ENCODE measurements at places on chromosomes 2 and 18.

DNA sequence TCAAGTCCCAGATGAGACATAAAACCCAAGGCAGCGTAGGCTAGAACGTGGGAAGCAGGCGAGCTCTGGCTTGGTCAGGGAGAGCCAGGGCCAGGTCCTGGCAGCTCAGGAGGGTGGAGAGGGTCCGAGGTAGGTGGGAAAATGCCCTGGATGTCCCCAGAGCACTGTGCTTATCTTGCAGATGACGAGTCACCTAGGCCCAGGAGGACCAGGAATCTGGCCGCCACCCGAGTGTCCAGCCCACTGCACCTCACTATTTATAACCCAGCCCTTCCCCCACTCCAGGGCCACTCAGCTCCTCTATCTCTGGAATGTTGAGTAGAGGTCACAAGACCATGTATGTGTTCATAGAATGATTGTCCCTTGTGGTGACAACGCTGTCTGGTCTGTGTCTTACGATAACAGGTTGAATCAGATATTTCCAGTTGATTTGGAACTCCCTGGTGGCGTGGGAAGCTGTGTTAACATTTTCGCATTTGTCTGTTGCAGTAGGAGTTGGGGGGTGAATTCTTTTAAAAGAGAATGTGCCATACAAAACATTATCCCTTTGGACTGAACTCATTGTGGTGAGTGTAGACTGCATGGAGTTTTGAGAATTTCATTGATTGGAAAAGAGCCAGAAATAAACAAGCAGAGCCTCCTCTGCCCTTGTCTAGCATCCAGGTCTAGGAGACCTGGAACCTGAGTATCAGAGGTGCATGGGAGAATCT lies 47.5 kb downstream of the EMILIN2 start:
- no peak for DNase-seq

GRCh38 chr2:74845991-74846390 lies 12.1 kb downstream of the HK2 start:
- DNase-seq = no peak

- no peak for DNase-seq
These were observed 307.4 kb upstream of the KLHL29 start for GRCh38 chr2:23077596-23077995.

DNA sequence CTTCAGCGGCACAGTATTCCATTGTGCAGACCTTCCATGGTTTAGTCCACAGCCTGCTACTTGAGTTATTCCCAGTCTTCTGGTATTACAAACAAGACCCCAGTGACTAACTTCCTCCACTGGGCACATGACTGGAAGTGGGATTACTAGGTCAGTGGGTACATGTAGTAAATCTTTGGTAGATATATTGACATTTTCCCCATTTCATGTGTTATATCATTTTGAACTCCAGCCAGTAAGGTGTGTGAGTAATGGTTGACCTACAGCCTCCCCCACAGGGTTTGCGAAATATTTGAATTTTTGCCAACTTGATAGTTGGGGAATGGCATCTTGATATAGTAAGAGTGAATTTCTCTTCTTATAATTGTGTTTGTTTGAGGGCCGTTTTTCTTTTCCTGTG lies 58.8 kb downstream of the RNF144A start:
- DNase-seq = no peak

DNA sequence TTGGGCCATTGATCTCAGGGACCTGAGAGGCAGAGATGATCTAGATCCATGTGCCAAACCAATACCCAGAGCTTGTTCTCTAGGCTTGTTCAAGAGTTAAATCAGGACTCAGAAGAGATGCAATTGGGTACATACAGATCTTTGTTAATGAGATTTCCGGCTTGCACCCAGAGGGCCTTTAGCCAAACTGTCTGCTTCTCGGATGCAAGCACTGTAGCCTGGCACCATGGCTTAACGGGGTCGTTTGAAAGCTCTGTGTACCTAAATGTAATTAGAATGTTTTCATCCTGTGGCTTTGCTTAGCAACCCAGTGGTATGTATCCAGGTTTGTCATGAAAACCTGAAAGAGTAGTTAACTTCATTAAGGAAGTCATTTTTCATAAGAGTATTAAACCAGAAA lies 94.2 kb downstream of the TPGS2 start:
- DNase-seq = no peak

DNA sequence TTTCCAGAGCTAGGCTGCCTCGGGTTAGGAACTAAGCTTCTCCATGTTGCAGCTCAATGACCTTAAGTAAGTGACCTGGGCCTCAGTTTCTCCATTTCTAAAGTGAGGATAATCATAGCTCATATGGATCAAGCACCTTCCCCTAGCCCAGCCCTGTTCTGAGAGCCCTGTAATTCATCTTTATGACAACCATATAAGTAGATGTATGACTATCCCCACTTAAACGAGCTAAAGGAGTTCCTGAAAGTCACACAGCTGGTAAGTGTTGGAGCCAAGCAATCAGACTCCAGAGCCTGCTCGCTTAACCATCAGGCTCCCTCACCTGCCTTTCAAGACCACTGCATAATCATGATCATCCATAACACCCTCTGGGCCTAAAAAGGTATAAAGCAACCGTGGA lies 135.4 kb downstream of the SP3 start:
- no peak for DNase-seq

DNA sequence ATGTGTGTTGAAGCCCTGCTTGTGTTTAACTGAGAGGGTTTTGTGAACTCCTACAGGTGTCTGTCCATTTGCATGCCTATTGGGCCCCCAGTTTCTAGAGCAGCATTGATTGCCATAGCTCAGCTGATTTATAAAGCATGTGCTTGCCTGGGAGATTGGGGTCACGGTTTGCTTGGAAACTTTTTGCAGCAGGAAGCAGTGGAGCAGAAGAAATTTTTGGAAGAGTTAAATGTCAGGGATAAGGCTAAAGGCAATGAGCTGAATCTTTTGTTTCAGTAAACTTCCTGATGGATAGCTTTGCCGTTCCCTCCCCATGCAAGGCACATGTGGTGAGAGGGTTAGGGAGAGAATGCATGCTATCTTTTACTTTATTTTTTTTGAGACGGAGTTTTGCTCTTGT lies 102.2 kb downstream of the PTPRM start:
- no peak for DNase-seq

- DNase-seq = no peak
These were observed 58.7 kb downstream of the DTNB start for GRCh38 chr2:25614711-25615110.

- peak; percentile 75 for DNase-seq
These were observed 172.5 kb downstream of the AGAP1 start for GRCh38 chr2:235666213-235666781.

DNA sequence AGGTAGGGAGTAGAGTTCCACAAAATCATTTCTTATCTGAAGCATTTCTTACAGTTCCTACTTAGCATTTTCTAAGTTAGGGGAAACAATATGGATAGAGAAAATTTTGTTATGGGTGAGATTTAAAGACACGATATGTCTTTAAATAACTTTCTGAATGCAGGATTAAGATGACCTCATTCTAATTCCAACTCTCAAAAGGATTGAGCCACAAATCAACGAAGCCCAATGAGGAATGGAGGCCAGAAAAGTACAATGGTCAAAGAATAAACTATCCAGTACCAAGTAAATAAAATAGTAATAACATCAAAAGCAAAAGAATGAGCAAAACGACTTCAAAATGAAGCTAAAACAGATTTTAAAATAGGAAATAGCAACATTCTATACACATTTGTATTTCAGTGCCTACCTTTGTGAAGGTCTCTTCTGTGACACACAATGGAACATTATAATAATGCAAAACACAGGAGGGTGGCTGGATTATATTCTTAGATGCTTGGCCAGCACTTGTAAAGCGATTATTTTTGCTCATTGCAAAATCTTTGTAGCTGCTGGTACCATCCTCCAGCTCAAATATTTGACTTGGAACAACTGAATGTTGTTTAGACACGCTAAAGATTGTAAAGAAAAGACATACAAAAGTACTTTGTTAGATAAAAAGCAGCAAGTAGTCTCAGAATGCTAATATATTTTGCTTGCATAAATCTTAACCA lies 33.8 kb downstream of the HNRNPLL start:
- no peak for DNase-seq

DNA sequence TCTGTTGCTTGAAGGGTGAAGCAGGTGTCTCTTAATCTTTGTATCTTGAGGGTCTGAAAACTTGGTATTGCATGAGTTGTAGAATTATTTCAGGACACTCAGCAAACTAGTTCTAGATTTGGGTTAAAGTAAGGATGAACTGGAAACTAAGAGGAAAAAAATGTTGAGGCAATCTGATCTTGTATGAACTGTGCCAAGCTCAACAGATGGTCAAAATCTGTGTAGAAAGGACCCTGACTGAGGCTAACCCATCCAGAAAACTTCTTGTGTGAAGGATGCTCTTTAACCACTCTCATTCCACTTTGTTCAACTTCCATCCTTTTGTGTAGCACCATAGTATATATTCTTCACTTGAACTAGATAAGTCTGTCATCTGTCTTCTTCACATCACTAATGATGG lies 861.7 kb downstream of the SLC4A3 start:
- no peak for DNase-seq

DNA sequence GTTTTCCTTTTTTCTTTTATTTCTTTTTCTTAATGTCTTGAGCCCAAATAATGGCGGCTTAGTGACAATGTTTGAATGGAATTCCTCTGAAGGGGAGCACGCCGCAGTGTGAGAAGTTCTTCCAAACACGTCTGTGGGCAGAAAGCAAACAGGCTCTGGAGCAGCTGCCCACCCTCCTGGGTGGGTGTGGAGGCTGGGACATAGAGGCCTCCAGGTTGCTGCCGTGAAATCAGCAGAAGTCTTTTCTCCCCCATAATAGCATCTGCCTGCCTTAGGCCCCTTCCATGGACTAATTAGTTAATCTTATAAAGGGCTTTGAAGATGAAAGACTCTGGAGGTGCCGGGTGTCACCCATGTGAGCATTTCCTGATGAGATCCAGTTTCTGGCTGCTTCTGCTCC lies 213.9 kb downstream of the SH3RF3 start:
- no peak for DNase-seq

DNA sequence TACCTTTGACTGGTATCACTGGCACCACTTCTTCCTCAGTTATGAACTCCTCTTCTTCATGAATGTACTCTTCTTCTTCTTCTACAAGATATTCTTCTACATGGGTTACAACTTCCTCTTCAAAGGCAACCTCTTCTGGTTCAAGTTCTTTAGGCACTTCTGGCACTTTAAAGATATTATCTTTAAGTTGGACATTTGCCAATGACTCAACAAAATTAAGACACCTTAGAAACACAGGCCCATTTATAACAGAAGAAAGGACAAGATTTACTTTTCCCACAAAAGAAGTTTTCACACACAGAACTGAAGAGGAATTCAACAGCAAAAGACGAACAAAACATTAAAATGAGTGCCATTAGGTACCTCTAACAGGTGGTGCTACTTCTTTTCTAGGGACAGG lies 127.3 kb downstream of the TTN start:
- DNase-seq = no peak

- DNase-seq = no peak
These were observed 52.8 kb downstream of the EIF5B start for GRCh38 chr2:99389946-99390345.

GRCh38 chr18:22731398-22731797 lies 201.7 kb upstream of the RBBP8 start:
- no peak for DNase-seq

DNA sequence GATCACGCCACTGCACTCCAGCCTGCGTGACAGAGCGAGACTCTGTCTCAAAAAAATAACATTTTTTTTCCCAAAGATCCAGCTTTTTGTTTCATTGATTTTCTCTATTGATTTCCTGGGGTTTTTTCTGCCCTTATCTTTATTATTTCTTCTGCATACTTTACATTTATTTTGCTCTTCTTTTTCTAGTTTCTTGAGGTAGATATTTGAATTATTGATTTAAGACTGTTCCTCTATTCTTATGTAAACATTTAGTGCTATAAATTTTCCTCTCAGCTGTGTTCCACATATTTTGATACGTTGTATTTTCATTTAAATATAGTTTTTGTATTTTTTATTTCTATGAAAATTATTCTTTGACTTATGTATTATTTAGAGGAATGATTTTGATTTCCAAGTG lies 89.8 kb downstream of the TEX51 start:
- DNase-seq = no peak

DNA sequence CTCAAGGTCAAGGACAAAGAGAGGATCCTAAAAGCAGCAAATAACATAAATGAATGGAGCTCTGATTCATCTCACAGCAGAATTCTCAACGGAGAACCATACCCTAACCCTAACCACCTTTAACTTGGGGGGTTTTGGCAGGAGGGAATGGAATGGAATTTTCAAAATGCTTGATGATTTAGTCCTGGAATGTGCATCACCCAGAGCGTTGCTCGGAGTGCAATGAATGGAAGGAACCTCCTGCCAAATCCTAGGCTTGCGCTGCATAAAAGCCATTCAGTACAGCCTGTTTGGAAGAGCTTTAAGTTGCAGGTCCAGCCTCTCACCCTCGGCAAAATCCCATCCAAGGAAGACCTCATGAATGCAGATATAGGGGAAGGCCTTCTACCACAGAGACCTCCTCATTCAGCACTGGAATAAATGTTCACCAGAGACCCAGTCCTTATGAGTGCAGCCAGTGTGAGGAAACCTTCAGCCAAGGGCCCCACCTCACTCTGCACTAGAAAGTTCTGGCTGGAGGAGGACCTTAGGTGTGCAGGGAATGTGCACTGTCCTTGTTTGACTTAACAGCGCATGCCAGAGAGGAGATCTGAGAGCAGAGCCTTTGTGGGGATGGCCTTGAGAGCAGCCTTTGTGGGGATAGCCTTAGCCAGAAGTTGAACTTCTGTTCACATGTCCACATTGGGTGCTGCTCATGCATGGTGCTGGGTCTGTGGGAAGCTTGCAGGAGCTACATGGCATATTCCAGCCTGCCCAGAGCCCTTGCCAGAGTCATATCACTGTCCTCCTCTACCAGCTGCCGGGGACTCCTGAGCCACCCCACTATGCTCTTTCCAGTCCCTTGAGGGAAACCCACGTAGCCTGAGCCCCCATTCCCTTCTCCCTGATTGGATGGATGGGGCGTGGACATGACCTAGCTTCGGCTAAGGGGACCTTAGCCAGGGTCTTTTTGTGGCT lies 30.5 kb downstream of the ASB1 start:
- DNase-seq = peak; percentile 32

- DNase-seq = no peak
These were observed 583.3 kb downstream of the SATB2 start for GRCh38 chr2:198874472-198874858.

- DNase-seq = no peak
These were observed 11.9 kb upstream of the APCDD1 start for GRCh38 chr18:10442551-10442971.

DNA sequence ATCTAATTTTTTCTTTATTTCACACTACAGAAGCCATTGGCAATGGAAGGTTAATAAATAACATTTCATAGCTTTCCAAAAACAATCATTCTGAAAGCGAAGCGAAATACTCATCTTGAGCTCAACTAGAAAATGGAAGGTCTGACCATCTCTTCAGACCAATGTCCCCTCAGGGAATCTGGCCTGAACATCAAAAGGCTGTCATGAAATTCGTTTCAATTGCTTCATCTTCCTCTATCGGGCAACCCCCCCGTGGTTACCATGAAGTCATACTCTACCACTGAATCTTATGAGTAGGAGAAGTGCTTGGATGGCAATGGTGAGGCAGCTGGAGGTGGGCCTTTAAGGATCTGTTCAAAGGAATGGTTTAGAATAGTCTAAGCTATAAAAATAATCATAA lies 22.9 kb upstream of the CYTIP start:
- no peak for DNase-seq

All from hepatic stellate cell (primary cell).